ENCODE measurements at places on chromosomes 2 and 18.

DNA sequence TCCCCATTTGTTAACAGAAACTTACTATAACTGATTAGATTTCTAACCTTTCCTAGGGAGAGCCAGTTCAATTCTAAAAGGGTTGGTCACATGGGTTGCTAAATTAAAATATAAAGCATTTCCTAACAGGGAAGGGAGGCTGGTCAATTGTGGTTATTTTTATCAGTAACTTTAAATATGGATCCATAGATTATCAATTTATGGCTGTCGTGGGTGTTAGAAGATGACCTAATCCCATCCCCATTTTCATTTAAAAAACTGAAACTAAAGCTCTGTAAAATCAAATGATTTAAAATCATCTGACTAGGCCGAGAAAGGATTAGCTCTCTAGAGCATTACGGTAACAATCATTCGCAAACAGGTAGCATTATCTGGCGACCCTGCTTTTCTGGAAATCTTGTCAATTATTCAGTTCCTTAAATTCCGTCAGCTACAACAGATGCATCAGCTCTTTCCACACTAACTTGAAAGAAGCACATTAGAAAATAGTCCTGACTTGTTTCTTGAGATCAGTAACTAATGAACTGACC lies 953 bp upstream of the HNRNPA3 start:
- no peak for DNase-seq

GRCh38 chr18:59959073-59959472 lies 59.3 kb downstream of the PMAIP1 start:
- DNase-seq = no peak

DNA sequence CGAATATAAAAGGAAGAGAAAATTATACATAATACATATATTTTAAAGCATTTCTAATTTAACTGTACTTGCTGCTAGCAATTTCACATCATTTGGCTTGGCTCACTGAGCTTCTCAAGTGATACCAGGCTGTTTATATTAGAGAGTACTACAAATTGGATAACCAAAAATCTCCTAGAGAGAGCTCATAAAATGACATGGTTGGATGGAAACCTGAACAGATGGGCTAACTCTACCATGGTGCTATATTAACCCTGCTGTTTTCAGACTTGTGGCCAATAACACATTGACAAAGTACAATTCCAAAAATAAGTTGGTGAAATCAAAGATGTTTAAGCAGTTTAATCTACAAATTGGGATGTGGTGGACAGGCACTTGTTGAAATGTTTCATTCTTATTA lies 364.4 kb upstream of the GCFC2 start:
- DNase-seq = no peak

- no peak for DNase-seq
These were observed 157.3 kb downstream of the DYSF start for GRCh38 chr2:71610671-71611070.

DNA sequence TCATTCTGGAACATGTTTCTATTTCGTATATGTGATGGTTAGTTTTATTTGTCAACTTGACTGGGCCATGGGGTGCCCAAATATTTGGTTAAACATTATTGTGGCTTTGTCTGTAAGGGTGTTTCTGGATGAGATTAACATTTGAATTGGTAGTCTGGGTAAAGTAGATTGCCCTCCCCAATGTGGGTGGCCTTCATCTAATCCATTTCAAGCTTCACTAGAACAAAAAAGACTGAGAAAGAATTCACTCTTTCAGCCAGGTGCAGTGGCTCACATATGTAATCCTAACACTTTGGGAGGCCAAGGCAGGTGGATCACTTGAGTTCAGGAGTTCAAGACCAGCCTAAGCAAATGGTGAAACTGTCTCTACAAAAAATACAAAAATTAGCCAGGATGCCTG lies 55.7 kb upstream of the TANC1 start:
- no peak for DNase-seq

DNA sequence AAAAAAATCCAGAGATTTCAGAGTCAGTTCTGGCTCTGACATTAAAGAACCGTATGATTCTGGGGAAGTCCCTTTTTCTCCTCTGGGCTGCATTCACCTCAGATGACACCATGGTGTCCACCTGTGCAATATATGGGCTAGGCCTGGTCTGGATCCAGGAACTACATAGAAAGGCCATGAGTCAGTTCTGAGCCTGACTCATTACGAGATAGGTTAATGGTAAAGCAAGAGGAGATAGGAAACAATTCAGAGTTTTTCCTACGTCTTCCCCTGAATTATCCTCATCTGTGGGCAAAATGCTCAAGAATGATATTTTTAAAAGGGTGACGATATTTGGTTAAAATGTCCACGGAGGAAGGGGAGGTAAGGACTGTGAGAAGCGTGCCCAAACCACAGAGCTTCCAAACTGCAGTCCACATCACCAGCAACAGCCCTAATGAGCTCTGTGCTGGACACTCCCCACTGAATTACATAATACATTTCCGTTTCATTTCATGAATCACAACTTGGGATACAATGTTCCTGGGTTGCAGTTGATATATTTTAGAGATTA lies 180.1 kb upstream of the OSR1 start:
- no peak for DNase-seq

DNA sequence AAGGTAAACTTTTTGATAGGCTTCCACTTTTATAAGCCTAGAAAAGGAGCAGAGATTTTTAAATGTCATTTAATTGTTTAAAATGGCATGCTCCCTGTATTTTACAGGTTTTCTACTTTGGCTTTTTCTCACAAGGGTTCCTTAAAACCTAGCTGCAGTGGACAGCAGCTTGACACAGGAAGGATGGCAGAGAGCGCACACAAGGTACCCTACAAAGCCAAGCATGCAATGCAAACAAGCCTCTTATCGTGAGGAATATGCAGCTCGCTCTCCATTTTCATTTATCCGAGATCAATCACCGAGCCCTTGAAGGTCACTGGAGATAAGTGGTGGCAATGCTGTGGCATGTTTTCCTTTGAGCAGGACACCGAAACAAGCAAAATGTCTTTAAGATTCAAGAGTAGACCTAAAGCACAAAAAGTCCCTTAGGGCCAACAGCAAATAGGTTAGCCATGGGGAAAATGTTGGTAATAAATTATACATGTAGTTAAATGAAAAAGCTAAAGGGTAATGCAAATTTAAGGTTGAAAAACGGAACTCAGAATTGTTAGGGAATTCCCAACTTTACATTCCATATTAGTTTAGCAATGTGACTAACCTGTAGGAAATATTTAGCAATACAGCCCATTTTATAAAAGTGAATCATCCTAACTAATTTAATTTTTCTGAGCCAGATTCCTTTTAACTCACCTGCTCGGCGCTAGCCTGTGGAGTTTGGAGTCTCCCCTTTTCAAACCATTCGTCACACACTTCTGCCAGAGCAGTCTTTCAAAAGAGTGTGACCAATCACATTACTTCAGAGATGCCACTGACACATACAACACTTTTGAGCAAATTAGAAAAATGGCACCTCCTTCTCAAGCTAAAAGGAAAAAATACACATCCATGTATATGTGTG lies 337.9 kb upstream of the PKDCC start:
- no peak for DNase-seq

GRCh38 chr2:156436497-156437085 lies 412 bp downstream of the GPD2 start:
- no peak for DNase-seq

DNA sequence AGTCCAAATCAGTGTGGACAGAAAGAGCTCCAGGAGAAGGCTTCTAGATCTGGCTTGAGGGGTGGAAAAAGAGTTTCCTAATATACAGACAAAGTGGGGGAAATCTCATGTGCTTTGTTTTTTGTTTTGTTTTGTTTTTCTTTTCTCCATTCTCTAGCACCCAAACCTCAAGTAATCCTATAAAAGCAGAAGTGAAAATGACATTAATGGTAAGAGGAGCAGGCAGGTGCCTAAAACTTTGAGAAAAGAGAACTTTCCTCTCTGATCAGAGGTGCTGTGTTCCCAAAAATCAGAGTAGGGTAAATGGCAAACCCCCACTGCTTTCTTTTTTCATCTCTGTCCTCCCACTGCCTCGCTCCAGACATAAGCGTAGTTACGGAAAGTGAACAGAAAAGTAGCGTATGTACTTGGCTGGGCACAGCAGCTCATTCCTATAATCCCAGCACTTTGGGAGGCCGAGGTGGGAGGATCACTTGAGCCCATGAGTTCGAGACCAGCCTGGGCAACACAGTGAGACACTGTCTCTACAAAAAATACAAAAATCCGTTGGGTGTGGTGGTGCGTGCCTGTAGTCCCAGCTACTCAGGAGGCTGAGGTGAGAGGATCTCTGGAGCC lies 77.8 kb downstream of the FAM161A start:
- no peak for DNase-seq

DNA sequence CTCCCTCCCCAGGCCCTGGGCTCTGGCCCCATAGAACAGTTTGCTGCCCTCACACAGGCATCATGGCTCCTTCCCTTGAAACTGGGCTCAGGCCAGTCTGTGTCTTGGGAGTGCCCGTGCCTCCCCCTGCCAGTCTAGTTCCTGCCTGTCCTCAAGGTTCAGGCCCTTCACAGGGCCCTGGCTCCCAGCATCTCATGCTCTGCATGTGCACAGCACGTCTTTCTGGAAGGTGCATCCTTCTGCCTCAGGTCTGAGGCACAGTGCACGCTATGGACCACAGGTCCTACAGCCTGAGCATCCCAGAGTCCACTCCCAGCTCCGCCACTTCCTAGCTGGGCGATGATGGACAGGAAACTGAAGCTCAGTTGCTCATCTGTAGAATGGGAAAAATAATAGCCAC lies 35.6 kb upstream of the FOSL2 start:
- no peak for DNase-seq

DNA sequence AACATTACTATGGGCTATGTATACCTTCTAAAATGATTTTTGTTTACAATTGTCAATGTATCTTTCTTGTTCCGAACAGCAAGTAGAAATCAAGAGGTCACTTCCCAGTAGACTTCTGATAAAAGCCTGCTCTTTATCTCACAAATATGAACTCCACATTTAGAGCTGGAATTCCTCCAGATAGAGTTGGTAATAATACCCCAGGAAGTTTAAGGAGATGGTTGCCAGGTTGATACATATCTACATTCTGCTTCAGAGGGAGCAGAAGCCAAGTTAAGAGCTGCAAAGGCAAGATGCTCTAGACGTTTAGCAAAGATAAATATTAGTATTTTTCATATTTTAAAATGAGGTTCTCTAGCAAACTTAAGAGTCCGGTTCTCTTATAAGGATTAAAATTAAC lies 267.0 kb downstream of the ERBB4 start:
- no peak for DNase-seq

DNA sequence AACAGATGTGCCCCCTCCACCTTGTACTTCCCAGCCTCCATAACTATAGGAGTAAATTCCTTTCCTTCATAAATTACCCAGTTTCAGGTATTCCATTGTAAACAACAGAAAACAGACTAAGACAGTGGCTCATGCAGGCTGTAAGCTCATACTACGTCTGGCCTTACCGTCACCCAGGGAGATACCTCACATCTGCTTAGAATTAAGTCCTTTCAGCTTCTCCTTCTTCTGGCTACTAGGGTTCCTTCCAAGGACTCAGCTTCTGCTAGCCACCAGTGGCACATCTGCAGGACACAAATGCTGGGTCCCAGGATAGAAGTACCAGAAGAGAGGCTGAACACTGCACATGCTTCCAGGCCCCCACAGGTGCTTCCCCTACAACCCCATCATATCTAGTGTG lies 22.4 kb upstream of the FEZ2 start:
- DNase-seq = no peak

- DNase-seq = no peak
These were observed 13.4 kb downstream of the GPR35 start for GRCh38 chr2:240638512-240639160.

DNA sequence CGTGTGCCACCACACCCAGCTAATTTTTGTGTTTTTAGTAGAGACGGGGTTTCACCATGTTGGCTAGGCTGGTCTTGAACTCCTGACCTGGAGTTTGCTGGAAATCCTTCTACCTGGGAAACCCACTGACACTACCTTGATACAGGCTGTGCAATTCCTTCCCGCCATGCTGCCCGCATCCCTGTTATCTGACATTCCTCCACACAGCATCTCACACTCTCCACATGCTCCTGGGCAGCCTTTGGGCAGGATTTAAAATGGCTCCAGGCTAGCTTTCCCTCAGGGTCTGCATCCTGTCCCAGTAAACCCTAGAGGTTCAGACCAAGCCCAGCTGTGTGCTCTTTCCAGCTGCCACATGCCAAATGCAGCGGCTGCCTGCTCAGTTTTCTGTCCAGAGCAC lies 319.5 kb upstream of the CXCR4 start:
- DNase-seq = no peak

DNA sequence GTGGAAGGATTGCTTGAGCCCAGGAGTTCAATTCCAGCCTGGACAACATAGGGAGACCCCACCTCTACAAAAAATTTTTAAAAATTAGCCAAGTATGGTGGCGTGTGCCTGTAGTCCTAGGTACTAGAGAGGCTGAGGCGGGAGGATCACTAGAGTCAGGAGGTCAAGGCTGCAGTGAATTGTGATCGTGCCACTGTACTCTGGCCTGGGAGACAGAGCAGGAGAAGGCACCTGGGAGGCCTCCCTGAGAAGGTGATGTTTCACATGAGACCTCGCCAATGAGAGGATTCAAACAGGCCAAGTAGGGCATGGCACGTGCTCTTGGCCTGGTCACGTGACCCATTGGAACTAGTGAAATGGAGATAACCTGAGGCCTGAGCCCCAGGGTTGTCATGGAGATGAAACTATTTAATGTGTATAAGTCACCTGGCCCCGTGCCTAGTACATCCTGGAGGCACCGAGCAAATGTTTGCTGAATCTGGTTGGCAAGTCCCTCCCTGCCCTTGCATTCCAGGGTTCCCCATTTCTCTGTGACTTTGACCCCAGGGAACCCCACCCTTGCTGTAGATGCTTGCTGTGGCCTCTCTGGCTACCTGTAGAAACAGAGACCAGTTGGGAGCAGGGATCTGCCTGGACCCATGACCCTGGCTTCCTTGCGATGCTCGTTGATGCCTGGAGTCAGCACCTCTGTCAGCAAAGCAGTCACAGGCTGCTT lies 26.1 kb upstream of the ROCK2 start:
- no peak for DNase-seq

DNA sequence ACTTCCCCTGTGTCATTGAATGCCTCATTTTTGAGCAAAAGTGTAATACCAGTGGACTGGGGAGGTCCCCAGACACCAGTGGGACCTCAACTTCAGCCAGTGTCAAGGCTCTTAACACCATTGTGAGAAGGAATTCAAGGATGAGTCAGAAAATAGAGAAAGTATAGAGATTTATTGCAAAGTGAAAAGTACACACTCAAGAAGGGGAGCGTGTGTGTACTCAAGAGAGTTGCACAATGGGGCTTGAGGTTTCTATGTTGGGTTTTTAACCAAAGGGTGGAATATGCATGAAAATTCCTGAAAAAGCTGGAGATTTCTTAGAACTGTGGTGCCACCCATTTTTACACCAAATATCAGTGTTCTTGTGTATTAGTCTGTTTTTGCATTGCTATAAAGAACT lies 81.9 kb downstream of the ADCYAP1 start:
- DNase-seq = no peak

- no peak for DNase-seq
These were observed 198.7 kb upstream of the DTNA start for GRCh38 chr18:34511435-34511834.

- DNase-seq = no peak
These were observed 4.3 kb upstream of the MOCOS start for GRCh38 chr18:36183033-36183432.

GRCh38 chr2:241120440-241120839 lies 18.4 kb upstream of the MTERF4 start:
- no peak for DNase-seq

- no peak for DNase-seq
These were observed 46.2 kb upstream of the CCDC141 start for GRCh38 chr2:179096090-179096489.

All from activated CD8-positive, alpha-beta memory T cell treated with anti-CD3 and anti-CD28 coated beads for 48 hours (primary cell).